Esophagus squamous epithelium (tissue), 5 donors: ENCODE measurements at places on chromosomes 7 and 10.

GRCh38 chr10:29636178-29636577, 1.4 kb upstream of the SVIL start:
- H3K27me3 ChIP-seq, result no peaks in the 10 kb centered on the region
- DNase-seq, result no peak
- peak overlapping the region; percentile 90 for H3K27ac ChIP-seq
- peaks cover 62% of the 10 kb centered on the region for H3K4me1 ChIP-seq

- DNase-seq, result no peak
- H3K4me1 ChIP-seq, result peaks cover 10% of the 10 kb centered on the region
- no peaks in the 10 kb centered on the region for H3K36me3 ChIP-seq
- no peak overlapping the region for H3K27ac ChIP-seq
- H3K27me3 ChIP-seq, result peaks cover 18% of the 10 kb centered on the region
Observed at GRCh38 chr10:42951486-42952251, 125.2 kb upstream of the RET start.

DNA sequence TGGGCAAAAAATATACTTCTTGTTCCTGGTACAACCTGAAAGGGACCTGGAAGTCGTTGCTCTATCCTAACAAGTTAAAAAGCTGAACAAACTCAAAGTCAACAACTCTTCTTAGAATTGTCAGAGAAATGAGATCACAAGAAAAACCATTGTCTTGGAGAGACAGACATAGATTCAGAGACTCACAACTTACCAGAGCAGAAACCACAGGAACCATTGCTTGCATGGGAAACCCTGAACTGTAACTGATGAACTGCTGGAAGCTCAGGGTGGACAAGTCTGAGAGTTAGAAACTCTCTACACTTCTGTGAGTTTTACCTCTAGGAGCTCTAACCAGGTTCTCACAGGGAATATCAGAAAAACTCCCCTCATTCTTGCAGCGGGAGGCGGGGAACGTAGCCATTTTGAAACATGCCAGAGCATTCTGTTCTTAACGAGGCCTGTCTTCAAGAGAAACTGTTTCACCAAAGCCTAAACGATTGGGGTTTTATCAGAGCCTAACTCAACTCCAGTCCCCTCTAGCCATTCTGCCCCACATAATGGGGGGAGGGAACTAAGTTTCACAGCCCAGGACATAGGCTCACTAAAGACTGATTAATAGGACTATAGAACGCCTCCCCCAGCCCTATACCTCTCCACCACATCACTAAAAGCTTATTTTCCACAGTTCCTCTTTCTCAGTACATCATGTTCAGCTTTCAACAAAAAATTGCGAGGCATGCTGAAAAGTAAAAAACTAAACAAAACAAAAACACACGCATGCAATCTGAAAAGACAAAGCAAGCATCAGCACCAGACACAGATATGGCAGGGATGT, 12.0 kb upstream of the GSDME start:
- H3K27me3 ChIP-seq, result no peaks in the 10 kb centered on the region
- no peaks in the 10 kb centered on the region for H3K36me3 ChIP-seq
- H3K4me3 ChIP-seq, result no peak overlapping the region
- no peak for DNase-seq

DNA sequence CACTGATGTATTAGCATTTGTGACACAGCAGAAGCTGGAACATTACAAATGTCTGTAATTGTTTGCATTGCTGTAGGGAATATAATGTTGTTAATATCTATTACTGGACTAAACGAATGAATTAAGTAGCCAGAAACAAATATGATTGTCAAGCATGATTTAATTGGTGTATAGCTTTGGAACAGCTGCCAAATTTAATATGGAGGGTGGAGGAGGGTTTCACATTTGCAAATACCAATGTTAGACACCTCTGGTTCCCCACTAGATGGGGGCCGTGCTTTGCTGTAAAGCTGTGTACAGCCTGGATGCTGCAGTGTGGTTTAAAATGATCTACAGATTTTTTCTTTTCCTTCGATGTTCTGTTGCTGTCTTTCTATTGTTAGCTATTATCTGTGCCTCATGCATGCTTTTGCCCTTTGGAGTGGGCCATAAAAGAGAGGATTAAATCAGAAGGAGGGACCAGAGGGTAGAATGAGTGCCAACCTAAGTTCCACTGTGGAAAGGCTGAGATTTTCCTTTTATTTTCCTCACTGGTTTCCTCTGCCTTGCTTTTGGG, 23.1 kb downstream of the DNAJB9 start:
- no peaks in the 10 kb centered on the region for H3K4me1 ChIP-seq
- H3K27me3 ChIP-seq, result no peaks in the 10 kb centered on the region
- H3K4me3 ChIP-seq, result no peak overlapping the region
- no peaks in the 10 kb centered on the region for H3K36me3 ChIP-seq
- DNase-seq, result no peak

DNA sequence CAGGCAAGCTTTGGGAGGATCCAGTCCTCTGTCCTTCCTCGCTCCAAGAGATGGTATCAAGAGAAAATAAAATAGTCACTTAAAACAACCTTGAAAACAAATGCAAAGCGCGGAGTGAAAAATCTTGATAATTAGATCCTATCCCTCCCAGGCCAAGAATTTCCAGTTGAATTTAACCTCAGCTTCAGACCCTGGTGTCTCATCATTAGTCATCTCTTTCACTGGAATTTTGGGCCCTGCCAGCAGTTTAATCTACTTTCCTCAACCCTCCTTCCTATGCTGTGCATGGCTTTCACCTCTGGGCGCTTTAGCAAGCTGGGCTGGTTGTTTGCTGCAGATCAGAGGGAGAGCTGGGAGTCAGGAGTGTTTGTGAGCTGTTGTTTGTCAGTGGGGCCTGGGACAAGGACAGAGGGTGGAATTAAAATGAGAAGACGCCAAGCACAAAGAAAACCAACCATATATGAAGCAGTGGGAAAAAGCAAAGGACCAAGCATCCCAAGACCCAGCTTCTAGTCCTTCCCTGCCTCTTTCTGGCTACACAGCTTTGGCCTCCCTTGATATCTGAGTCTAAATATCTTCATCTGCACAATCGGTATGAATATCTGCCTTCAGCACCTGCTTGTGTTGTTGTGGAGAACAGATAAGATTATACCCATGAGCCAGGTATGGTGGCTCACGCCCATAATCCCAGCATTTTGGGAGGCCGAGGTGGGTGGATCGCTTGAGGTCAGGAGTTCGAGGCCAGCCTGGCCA, 13.5 kb downstream of the MYOF start:
- H3K27ac ChIP-seq, result peak overlapping the region; percentile 94
- no peaks in the 10 kb centered on the region for H3K36me3 ChIP-seq
- peaks cover 96% of the 10 kb centered on the region for H3K4me1 ChIP-seq
- no peak overlapping the region for H3K4me3 ChIP-seq
- DNase-seq, result no peak
- H3K27me3 ChIP-seq, result no peaks in the 10 kb centered on the region

DNA sequence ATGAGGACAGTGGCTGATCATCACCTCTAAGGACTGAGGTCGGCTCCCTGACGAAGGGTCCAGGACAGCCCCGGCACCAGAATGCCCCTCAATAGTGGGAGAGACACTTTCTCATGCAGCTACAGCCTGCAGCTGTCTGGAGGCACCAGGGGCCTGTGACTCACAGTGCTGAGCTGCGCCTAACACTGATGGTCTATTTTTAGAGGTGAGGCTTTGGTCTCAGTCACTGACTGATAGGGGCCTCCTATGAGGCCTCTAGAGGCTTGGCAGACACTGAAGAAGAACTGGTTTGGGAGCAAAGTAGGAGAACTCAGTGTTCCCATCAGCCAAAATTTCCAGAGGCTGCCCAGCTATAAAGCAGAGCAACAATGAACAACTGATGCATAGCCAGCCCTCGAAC, 130.1 kb downstream of the COBL start:
- H3K4me1 ChIP-seq, result no peaks in the 10 kb centered on the region
- no peak overlapping the region for H3K27ac ChIP-seq
- H3K36me3 ChIP-seq, result no peaks in the 10 kb centered on the region
- DNase-seq, result no peak
- H3K27me3 ChIP-seq, result no peaks in the 10 kb centered on the region

GRCh38 chr7:157274991-157275427, 61.8 kb upstream of the DNAJB6 start:
- no peaks in the 10 kb centered on the region for H3K36me3 ChIP-seq
- H3K4me1 ChIP-seq, result peaks cover 69% of the 10 kb centered on the region
- no peak overlapping the region for H3K27ac ChIP-seq
- H3K4me3 ChIP-seq, result no peak overlapping the region
- no peaks in the 10 kb centered on the region for H3K27me3 ChIP-seq

- no peaks in the 10 kb centered on the region for H3K27me3 ChIP-seq
- no peak overlapping the region for H3K27ac ChIP-seq
- DNase-seq, result no peak
- H3K4me1 ChIP-seq, result no peaks in the 10 kb centered on the region
- no peaks in the 10 kb centered on the region for H3K36me3 ChIP-seq
Observed at GRCh38 chr10:24737001-24737400, 13.3 kb upstream of the ARHGAP21 start.

- H3K27ac ChIP-seq, result no peak overlapping the region
- no peak for DNase-seq
- H3K36me3 ChIP-seq, result no peaks in the 10 kb centered on the region
- no peaks in the 10 kb centered on the region for H3K4me1 ChIP-seq
- H3K4me3 ChIP-seq, result no peak overlapping the region
Observed at GRCh38 chr7:91344911-91345310, 80.7 kb downstream of the FZD1 start.

GRCh38 chr7:5557920-5558401, 134.3 kb upstream of the TNRC18 start:
- H3K4me1 ChIP-seq, result peaks cover 77% of the 10 kb centered on the region
- H3K4me3 ChIP-seq, result no peak overlapping the region
- H3K27ac ChIP-seq, result peak overlapping the region; percentile 99
- no peak for DNase-seq
- no peaks in the 10 kb centered on the region for H3K36me3 ChIP-seq
- no peaks in the 10 kb centered on the region for H3K27me3 ChIP-seq

GRCh38 chr10:106714734-106715555, 449.6 kb downstream of the SORCS1 start:
- no peaks in the 10 kb centered on the region for H3K4me1 ChIP-seq
- H3K27me3 ChIP-seq, result no peaks in the 10 kb centered on the region
- no peak overlapping the region for H3K27ac ChIP-seq
- no peaks in the 10 kb centered on the region for H3K36me3 ChIP-seq

DNA sequence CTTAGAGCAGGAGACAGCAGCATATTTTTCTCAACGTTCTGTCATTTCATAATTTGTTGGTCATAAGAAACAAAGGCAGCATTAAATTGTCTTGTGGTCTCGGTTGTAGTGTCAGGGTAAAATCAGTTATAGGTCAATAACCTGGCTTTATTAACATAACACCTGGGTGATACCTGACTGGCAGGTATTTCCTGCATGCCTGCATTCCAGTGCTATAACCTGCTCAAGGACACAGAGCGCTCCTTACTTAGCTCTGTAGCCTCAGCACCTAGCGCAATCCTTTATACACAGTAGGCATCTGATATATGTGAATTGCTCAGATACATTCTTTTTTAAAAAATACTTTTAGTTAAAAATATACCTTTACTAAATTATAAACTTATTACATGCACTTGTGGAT, 38.9 kb upstream of the PRKG1 start:
- DNase-seq, result no peak
- H3K27ac ChIP-seq, result no peak overlapping the region
- H3K36me3 ChIP-seq, result no peaks in the 10 kb centered on the region
- no peak overlapping the region for H3K4me3 ChIP-seq

DNA sequence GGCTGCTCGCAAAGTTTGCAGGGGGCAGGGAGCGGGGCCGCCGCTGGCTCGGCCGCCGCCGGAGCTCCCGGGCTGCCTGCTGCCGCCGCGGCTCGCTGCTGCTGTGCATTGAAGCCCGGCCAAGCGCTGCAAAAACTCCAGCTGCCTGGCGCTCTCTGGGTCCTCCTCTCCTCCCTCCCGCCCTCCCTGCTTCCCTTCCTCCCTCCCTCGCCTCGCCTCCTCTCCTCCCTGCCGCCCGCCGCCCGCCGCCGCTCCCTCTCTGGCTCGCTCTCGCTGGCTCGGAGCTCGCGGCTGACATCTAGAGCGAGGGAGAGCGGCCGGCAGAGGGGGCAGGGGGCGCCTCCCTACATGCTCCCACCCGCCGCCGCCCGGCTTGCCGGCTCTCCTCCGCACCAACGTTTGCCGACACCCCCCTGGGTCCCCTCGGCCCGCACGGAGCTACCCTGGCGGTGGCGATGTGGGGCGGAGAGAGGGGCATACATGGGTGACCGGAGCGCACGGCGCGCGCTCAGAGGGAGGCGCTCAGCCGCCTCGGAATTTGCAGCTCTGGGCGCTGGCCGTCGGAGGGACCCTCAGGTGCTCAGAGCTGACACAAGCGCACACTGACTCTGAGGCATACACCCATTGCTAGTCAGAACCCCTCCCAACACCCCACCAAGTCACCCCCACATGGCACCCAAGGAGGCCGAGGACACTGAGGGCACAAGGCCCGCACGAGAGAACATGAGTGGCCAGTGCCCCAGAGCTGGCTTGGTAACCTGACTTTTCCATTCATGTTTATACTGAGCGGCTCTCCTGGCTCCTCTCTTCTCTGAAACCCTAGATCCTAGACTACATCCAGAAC, 1.2 kb upstream of the PLXNA4 start:
- H3K4me3 ChIP-seq, result peak overlapping the region; percentile 71
- H3K36me3 ChIP-seq, result no peaks in the 10 kb centered on the region
- peak overlapping the region; percentile 74 for H3K27ac ChIP-seq
- peaks cover 97% of the 10 kb centered on the region for H3K27me3 ChIP-seq
- no peak for DNase-seq

- no peak for DNase-seq
- no peak within 1 kb of the TSS for H3K4me3 ChIP-seq
- no peaks in the 10 kb centered on the region for H3K27me3 ChIP-seq
- H3K27ac ChIP-seq, result no peak within 1 kb of the TSS
- no peaks in the 10 kb centered on the region for H3K4me1 ChIP-seq
Observed at GRCh38 chr10:69278446-69278963, at the start of gene HK1. TSS of gene HK1 (plus strand) at chr10:69278496.

- H3K4me3 ChIP-seq, result no peak overlapping the region
- no peak for DNase-seq
- H3K27me3 ChIP-seq, result no peaks in the 10 kb centered on the region
- no peak overlapping the region for H3K27ac ChIP-seq
- no peaks in the 10 kb centered on the region for H3K4me1 ChIP-seq
Observed at GRCh38 chr7:94179466-94179865, 175.3 kb upstream of the BET1 start.

- peak overlapping the region; percentile 13 for H3K27ac ChIP-seq
- DNase-seq, result no peak
- no peaks in the 10 kb centered on the region for H3K27me3 ChIP-seq
- no peak overlapping the region for H3K4me3 ChIP-seq
- H3K4me1 ChIP-seq, result peaks cover 46% of the 10 kb centered on the region
- H3K36me3 ChIP-seq, result no peaks in the 10 kb centered on the region
Observed at GRCh38 chr7:50730446-50731400, 52.0 kb downstream of the GRB10 start.

- H3K27ac ChIP-seq, result no peak overlapping the region
- no peak overlapping the region for H3K4me3 ChIP-seq
- no peak for DNase-seq
- H3K4me1 ChIP-seq, result peaks cover 39% of the 10 kb centered on the region
- H3K36me3 ChIP-seq, result no peaks in the 10 kb centered on the region
- no peaks in the 10 kb centered on the region for H3K27me3 ChIP-seq
Observed at GRCh38 chr10:114395366-114396022, 8.8 kb downstream of the AFAP1L2 start.

- H3K4me1 ChIP-seq, result no peaks in the 10 kb centered on the region
- no peak overlapping the region for H3K4me3 ChIP-seq
- DNase-seq, result no peak
Observed at GRCh38 chr10:84293574-84294016, 34.8 kb upstream of the CCSER2 start.
